Stimulated activated CD8-positive, alpha-beta memory T cell treated with anti-CD3 and anti-CD28 coated beads, Interleukin-7, amount 100 ng/mL, for 48 hours (primary cell): ENCODE measurements at places on chromosomes 7 and 10.

DNA sequence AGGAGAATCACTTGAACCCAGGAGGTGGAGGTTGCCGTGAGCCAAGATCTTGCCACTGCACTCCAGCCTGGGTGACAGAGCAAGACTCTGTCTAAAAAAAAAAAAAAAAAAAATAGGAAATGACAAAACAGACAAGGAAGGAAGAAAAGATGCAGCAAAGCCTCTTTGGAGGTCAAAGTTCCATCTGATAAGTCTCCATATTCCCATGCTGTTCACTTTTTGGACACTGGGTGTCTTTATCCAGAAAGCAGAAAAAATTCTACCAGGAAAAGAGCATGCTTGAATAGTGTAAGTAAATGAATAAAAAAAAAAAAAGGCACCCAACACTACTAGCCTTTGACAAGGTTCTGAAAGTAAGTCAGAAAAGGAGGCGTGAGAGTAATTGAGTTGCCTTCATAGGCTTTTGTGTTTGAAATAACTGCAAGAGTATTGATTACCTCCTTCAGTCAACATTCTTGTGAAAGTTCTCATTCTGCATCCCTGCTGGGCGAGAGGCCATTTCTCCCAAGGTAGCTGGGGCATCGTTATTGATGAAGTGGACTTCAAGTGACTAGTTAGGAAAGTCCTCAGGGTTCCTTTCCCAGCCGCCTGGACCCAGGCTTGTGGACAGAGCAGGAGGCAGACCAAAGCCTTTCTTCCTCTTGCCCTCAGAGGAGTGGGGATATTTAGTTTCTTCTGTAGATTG, 133.3 kb upstream of the KIF5B start:
- no peak for DNase-seq

- DNase-seq = no peak
These were observed 38.7 kb upstream of the ZNF32 start for GRCh38 chr10:43687373-43687772.

DNA sequence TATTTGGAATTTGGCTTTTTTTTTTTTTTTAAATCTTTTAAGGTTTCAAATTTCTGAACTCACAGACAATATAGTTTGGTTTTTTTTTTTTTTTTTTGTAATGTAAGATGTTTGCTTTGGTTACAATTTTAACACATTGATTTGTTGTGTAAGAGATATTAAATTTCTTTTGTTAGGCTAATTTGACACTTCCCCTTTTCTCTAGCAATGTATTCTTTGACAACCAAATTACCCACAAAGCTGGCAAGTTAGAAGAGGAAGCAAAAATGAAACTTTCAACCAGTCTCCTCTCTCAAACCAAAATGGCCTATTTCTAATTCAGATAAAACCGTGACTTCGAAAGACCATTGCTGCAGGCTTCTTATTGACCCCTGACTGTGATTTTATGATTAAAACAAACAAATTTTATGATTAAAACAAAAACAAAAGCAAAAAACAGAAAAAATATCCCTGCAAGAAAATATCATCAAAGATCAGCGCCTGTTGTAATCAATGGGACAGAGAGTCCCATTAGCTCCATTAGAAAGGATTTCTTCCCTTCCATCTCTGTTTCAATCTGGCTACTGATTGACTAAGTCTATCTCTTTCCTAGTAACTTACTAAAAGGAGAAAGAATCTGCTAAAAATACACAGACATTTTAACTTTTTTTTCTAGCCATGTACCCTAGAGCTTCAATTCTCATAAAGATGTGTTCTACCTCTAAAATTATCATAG, 489.2 kb downstream of the MDFIC start:
- no peak for DNase-seq

DNA sequence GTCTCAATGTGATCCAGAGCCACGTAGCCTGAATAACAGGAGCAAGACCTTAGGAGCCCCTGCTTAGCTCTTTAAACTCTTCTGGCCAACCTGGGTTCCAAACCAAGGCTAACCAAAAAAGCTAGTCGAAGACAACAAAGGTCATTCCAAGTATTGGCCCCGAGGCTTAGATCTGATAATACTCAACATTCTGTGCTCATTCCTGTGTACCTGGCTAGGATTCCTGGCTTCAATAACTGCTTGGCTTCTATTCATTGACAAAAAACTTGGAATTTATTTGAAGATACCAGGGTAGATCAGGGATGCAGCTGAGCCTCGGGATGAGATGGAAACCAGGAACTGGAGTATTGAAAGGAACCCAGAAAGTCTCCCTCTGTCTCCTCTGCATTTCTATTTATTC, 4.1 kb upstream of the SGMS1 start:
- no peak for DNase-seq

- DNase-seq = no peak
These were observed 66.4 kb upstream of the SHH start for GRCh38 chr7:155878674-155879073.

DNA sequence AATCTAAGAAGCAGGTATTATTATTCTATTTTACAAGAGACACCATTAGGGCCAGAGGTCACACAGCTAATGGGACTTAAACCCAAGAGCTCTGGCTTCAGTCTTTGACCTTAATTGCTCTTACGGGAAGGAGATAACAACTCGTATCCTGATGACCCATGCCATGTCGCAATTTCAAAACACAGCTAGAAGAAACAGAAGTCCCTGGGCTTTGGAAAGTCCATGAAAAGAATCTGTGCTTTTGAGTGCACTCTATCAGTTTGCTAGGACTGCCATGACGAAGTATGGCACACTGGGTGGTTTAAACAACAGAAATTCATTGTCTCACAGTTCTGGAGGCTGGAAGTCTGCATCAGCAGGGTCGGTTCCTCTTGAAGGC, 247.8 kb upstream of the AOAH start:
- DNase-seq = no peak

GRCh38 chr7:151017953-151018420, 6.3 kb downstream of the ATG9B start:
- DNase-seq = peak; percentile 55

- DNase-seq = no peak
These were observed 1.9 kb upstream of the CYP3A43 start for GRCh38 chr7:99825873-99826272.

- no peak for DNase-seq
These were observed 63.0 kb downstream of the HDAC9 start for GRCh38 chr7:18558503-18558902.

- no peak for DNase-seq
These were observed 46.5 kb upstream of the KIAA1217 start for GRCh38 chr10:24162206-24162985.

- no peak for DNase-seq
These were observed 187.5 kb downstream of the WDR37 start for GRCh38 chr10:1243486-1244234.

DNA sequence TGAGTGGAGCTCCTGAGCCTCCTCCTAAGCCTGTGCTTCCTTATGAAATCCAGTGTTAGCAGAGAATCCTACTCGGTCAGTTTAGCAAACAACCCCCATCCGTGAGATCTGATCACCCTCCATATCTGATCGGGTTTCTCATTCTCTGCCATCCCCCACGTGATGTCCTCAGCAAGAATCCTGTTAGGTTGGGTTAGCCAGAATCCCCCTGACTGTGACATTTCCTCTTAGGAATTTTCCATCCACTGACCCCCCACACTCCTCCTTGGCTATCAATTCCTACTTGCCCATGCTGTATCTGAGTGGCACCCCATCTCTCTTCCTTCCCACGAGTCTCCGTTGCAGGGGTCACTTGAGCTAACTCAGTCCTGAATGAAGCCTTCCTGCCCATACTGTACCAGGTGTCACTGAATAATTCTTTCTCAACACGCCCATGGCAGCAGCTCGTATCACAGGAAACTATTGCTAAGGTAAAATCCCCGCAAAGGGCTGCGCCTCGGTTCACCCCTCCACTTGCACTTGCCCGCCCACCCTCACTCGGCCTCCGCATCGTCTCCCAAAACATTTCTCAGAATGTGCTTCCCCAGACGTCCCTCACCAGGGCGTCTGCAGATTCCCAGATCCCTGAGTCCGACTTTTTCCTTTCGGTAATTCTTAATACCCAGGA, 44.1 kb downstream of the MYOF start:
- DNase-seq = no peak

DNA sequence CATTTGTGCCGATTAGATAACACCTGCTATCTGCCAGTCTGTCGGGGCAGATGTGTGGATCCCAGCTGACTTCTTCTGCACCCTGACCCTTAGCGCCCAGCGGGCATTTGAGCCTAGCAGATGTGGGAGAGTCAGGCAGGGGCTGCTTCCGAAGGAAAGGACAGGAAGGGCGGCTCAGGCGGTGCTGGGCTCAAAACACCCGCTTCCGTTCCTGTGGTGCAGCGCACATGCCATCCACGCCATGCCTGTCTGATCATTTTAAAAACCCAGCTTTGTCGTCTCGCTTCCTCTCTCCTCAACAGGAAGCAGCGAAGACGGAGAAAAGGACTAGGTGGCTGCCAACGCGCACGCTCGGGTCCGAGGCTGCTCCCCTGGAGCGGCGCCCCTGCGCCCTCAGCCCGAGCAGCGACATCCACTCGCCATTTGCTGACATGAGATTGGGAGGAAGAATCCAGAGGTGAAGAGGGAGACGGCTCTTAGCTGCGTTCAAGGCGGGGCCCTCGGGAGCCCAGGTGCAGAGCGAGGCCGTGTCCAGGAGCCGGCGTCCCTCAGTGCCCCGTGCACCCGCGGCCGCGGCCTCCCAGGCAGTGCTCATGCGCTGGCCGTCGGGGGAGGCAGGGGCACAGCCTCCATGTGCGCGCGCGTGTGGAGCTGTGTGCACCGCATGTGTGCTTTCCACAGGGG, 5.9 kb upstream of the BHLHA15 start:
- DNase-seq = no peak

- peak; percentile 23 for DNase-seq
These were observed at the start of gene REEP3 for GRCh38 chr10:63520500-63521415. TSS of gene REEP3 (plus strand) at chr10:63521401. CDS start at chr10:63521546, 145 bp downstream.

DNA sequence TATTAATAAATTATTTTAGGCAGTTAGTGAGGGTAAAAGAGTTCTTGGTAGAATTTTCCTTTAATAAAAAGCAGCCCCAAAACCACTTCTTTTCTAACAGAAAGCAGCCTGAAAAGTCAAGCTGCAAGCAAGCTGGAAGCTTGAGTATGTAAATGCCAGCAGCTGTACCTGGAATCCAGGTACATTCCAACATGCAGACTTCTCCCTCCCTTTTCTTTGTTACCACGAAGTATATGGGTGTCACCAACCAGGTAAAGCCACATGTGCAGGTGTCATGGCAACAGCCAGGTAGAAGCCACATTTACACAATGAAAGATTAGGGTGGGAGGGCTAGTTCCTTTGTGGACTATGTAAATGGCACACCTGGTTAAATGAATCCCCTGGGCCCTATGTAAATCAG, 114.6 kb downstream of the EPC1 start:
- DNase-seq = no peak

DNA sequence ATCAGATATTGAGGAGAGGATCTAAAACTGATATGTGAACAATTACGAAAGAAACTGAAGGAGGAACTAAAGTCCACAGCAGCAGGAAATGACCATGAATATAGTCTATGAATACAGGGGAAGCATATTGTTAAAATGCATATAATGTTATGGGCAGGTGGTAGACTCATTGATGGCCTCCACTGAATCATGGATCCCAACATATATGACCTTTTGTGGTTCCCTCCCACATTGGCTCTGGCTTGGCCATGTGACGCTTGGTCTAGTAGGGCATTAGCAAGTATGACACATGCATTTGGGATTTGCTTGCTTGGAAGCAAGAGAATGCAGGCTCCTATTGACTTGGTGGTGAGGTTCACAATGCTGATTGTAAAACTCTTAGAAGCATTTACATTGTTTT, 55.2 kb upstream of the RAB18 start:
- no peak for DNase-seq

DNA sequence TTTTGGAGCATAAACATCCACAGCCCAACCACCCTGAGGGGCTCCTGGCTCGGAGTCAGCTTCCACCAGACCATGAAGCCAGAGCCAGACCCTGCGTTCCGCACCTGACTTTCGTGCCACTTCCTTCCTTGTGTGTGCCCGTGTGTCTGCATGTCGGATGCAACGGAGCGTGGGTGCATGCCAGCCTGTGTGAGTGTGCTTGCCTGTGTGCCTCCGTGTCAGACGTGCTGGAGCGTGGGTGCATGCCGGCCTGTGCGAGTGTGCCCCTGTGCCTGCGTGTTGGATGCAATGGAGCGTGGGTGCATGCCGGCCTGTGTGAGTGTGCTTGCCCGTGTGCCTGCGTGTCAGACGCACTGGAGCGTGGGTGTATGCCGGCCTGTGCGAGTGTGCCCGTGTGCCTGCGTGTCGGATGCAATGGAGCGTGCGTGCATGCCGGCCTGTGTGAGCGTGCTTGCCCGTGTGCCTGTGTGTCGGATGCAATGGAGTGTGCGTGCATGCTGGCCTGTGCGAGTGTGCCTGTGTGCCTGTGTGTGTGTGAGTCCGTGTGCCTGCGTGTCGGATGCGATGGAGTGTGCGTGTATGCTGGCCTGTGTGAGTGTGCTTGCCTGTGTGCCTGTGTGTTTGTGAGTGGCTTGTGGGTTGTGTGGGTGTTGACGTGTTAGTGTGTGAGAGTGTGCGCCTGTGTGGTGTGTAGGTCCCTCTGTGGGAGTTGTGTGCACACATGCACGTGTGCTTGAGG, 28.1 kb upstream of the KNDC1 start:
- no peak for DNase-seq

DNA sequence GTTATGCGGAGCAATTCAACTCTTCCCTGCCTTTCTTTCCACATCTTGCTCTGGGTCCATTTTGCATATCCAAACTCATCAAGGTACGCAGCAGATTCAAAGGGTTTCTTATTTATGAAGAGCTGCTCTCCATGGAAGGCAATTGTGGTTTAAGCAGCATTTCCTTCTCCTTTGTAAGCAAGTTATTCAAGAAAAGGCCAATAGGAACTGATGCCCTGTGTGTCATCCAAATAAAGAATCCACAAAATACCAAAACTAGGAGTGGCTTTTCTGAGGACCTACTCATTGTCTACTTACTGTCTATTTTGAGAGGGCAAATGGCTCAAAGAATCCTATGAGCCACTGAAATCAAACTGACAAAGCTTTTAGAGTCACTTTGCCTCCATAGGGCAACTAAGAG, 253.1 kb downstream of the PTEN start:
- DNase-seq = no peak

DNA sequence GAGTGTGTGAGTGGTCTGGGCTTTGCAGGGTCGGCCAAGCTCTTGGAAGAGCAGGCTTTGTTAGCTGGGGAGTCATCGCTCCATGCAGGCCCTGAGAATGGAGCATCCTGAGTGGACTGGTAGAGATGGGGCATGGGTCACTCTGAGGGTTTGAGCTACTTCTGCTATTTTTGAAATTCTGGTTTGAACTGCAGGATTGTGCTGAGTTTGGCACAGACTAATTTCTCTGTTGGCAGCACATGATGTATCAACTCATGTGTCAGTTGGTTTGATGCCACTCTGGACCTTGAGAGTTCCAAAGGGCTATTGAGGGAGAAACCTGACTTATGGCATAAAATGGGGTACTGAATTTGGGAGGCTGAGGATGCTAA, 56.3 kb downstream of the LRMDA start:
- DNase-seq = no peak

DNA sequence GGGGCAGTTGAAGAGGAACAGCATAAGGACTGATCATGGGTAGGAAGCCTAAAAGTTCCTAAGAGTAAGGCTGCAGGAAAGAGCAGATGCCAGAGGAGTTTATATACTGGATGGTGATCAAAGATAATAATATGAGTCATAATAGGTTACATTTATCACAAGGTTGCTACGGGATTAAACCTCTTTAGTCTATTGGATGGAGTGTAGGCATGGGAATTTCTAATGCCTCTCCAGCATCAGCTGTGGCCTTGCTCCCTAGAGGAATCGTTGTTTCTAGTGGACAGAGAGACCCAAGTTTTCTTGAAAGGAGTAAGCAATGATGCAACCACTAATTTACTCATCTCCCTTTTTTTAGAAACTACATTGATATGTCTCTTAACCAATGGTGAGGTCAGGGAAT, 213.4 kb downstream of the GPR37 start:
- DNase-seq = no peak
